ENCODE measurements at places on chromosomes 4 and X. TPM values are rescaled to one million over a fixed set of nuclear protein-coding genes. Genes with fewer than 3 reads are reported as not detected.

DNA sequence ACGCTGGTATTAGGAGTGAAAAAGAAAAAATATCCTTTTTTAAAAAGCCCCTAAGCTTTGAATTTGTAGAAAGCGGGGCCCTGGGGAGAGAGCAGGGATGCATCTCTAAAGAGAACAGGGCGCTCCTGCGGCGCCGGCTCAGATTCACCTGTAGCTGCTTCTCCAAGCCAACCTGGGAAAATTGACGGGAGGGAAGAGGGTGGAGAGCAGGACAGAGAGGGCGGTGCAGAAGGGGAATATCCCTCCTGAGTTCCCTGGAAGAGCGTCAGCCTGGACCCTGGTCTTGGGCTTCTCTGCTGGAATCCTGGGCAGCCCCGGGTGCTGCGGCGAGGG, 776 bp upstream of the SOWAHD start:
- no peaks in the 10 kb centered on the region for H3K27me3 ChIP-seq
- no peak for DNase-seq
- H3K27ac ChIP-seq, result peak overlapping the region; percentile 80
- no peak overlapping the region for H3K4me3 ChIP-seq
- H3K4me1 ChIP-seq, result peaks cover 25% of the 10 kb centered on the region

DNA sequence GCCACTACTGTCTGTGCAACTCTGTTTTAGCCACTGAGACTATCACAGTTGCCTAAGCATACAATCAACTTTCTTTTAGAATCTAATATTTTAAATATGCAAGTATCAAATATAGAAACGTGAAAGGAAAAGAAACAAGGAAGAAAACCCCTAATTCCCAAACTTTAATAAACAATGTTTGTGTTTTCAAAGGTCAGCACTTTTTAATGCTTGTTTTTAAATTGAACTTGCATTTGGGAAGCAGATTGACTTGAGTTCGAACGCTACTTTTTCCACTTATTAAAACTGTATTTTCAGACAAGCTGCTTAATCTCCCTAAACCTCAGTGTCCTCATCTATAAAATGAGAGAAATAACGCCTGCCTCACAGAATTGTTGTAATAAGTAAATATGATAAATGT, 185.8 kb upstream of the GPC4 start:
- no peaks in the 10 kb centered on the region for H3K36me3 ChIP-seq
- H3K27me3 ChIP-seq, result no peaks in the 10 kb centered on the region
- no peaks in the 10 kb centered on the region for H3K4me1 ChIP-seq
- H3K27ac ChIP-seq, result no peak overlapping the region
- H3K4me3 ChIP-seq, result no peak overlapping the region

The PHKA1 gene
- total RNA-seq, result 1.8 TPM

- H3K27ac ChIP-seq, result no peak overlapping the region
- no peaks in the 10 kb centered on the region for H3K27me3 ChIP-seq
These were observed 374.3 kb upstream of the GALNT7 start for GRCh38 chr4:172794307-172794703.

- H3K27ac ChIP-seq, result no peak overlapping the region
- H3K36me3 ChIP-seq, result peaks cover 22% of the 10 kb centered on the region
- no peaks in the 10 kb centered on the region for H3K4me1 ChIP-seq
- DNase-seq, result no peak
- H3K4me3 ChIP-seq, result no peak overlapping the region
These were observed 65.6 kb downstream of the RBPJ start for GRCh38 chr4:26386386-26386785.

The KIAA1210 gene
- not detected for total RNA-seq

DNA sequence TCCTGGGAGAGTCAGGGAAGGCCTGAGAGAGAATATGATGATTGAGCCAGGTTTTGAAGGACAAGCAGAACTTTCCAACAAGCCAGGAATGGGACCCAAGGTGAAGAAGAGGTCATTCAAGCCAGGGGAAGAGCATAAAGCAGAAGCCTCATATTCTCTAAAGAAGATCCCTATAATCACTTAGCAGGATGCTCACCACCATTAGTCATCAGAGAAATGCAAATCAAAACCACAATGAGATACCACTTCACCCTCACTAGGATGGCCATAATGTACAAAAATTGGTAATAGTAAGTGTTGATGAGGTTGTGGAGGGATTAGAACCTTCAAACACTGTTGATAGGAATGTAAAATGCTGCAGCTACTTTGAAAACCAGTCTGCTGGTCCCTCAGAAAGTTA, 20.5 kb upstream of the SUPT20HL1 start:
- H3K36me3 ChIP-seq, result no peaks in the 10 kb centered on the region
- H3K4me3 ChIP-seq, result no peak overlapping the region
- no peak for DNase-seq
- no peaks in the 10 kb centered on the region for H3K4me1 ChIP-seq
- no peak overlapping the region for H3K27ac ChIP-seq

The AWAT2 gene
- total RNA-seq, result not detected

GRCh38 chrX:139851730-139852129, 81.1 kb downstream of the ATP11C start:
- H3K27me3 ChIP-seq, result no peaks in the 10 kb centered on the region
- DNase-seq, result no peak
- no peak overlapping the region for H3K27ac ChIP-seq
- H3K36me3 ChIP-seq, result no peaks in the 10 kb centered on the region
- H3K4me1 ChIP-seq, result no peaks in the 10 kb centered on the region

The OPHN1 gene
- 2.8 TPM for total RNA-seq

DNA sequence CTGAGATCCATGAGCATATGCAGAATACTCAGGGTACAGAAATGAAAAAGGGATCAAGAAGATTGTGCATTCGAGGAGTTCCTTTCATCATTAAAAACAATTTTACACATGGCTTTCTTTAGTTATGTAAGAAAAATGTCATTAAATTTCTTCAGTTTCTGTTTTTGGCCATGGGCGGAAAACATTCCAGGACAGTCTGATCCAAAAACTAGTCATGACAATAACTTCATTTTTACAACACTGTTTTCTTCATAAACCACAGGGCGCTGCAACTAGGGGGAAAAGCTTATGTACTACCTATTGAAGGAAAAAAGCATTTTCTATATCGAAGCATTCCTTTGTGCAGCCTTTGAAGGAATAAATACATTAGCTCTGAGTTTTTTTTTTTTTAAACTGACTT, 28.2 kb downstream of the IL13RA1 start:
- peak overlapping the region; percentile 20 for H3K27ac ChIP-seq
- DNase-seq, result no peak
- H3K4me3 ChIP-seq, result no peak overlapping the region
- no peaks in the 10 kb centered on the region for H3K27me3 ChIP-seq

The VEGFD gene
- total RNA-seq, result not detected

The NUDT11 gene
- total RNA-seq, result 0.68 TPM

The PNMA6A gene
- total RNA-seq, result not detected

DNA sequence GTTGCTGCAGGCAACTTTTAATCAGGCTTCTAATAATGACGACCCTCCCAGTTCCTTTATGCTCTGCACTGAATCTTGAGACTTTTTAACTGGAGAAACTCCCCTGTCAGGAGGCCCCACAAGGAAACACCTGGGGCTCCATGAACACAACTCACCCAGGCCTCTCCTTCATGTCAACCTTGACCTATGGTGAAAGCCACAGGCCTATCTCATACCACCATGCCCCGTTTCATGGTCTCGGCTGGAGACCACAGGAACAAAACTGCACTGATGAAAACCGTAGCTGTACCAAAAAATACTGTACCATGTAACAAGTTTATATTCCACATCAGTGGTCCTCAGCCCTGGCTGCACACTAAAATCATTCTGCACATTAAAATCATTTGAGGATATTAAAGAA, 57.0 kb downstream of the ZNF827 start:
- H3K36me3 ChIP-seq, result peaks cover 5% of the 10 kb centered on the region
- DNase-seq, result no peak
- H3K4me1 ChIP-seq, result peaks cover 16% of the 10 kb centered on the region
- H3K4me3 ChIP-seq, result no peak overlapping the region

DNA sequence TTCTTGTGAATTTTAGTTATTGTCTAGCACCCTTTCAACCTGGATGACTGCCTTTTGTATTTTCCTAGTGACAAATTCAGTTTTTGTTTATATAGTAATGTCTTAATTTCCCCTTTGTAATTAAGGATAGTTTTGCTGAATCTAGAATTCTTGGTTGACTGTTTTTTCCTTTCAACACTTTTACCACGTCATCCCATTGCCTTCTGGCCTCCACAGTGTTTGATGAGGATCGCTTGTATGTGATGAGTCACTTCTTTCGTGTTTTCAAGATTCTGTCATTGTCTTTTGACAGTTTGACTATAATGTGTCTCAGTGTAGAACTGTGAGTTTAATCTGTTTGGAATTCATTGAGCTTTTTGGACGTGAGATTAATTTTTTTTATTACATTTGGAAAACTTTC, 30.1 kb downstream of the KDM6A start:
- no peak for DNase-seq
- no peak overlapping the region for H3K4me3 ChIP-seq
- H3K27ac ChIP-seq, result no peak overlapping the region
- H3K36me3 ChIP-seq, result no peaks in the 10 kb centered on the region
- H3K4me1 ChIP-seq, result peaks cover 21% of the 10 kb centered on the region

The MAGEA1 gene
- not detected for total RNA-seq

DNA sequence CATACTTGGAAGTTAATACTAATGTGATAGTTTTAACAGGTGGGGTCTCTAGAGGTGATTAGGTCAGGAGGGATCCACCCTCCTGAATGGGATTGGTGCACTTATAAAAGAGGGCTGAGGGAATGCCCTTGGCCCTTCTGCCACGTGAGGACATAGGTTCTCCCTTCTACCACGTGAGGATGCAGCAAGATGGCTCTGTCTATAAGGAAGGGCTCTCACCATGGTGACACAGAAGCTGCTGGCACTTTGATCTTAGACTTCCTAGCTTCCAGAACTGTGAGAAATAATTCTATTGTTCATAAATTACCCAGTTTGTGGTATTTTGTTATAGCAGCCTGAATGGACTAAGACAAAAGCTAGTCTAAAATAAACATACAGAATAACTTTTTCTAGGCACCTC, 1.0 kb downstream of the AADAT start:
- H3K4me3 ChIP-seq, result peak overlapping the region; percentile 59
- peaks cover 22% of the 10 kb centered on the region for H3K4me1 ChIP-seq
- DNase-seq, result no peak
- H3K27me3 ChIP-seq, result no peaks in the 10 kb centered on the region
- H3K36me3 ChIP-seq, result no peaks in the 10 kb centered on the region

GRCh38 chr4:54402880-54403480, 173.9 kb downstream of the PDGFRA start:
- H3K36me3 ChIP-seq, result no peaks in the 10 kb centered on the region
- no peaks in the 10 kb centered on the region for H3K4me1 ChIP-seq
- DNase-seq, result no peak
- no peaks in the 10 kb centered on the region for H3K27me3 ChIP-seq
- H3K4me3 ChIP-seq, result no peak overlapping the region

DNA sequence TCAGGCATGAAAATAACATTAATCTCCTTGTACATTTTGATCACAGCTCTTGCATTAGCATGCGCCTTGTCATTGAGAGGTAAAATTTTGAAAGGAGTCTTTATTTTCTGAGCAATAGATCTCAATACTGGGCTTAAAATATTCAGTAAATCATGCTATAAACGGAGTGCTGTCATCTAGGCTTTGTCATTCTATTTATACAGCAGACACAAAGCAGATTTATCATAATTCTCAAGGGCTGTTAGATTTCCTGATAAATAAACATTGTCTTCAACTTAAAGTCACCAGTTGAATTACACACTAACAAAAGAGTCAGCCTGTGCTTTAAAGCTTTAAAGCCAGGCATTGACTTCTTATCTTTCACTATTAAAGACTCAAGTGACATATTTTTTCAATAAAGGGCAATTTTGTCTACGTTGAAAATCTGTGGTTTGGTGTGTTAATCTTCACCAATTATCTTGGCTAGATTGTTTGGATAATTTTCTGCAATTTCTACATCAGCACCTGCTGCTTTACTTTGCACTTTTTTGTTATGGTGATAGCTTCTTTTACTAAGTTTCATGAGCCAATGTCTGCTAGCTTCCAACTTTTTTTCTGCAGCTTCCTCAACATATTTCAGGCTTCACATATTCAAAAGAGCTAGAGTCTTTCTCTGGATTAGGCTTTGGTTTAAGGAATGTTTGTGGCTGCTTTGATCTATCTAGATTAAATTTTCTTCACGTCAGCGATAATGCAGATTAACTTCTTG, 27.9 kb upstream of the UGT2B4 start:
- no peak overlapping the region for H3K27ac ChIP-seq
- H3K27me3 ChIP-seq, result no peaks in the 10 kb centered on the region
- H3K4me3 ChIP-seq, result no peak overlapping the region
- H3K4me1 ChIP-seq, result no peaks in the 10 kb centered on the region
- no peaks in the 10 kb centered on the region for H3K36me3 ChIP-seq

The SOD3 gene
- 49.1 TPM for total RNA-seq

DNA sequence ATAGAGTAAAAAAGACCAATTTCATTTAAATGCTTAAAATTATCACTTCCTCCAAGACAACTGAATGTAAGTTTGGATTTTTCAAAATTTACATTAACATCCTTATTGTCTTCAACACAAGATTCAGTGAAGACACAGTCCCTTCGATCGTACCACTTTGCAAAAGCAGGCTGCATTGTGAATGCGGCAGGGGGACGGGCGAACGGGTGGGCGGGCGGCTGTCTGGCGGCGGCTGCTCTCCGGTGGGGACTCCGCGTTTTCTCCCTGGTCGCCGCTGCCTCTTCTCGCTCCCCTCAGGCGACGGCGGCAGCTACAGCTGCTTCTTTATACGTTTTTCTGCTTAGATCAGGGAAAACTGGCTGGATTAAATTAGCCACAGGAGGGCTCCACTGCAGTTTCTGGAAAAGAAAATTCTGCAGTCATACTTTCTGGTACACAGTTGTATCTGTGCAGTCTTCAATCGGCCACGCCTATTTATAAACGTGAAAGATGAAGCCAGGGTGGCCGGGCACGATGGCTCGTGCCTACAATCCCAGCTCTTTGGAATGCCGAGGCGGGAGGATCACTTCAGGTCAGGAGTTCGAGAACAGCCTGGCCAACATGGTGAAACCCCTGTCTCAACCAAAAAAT, 33.9 kb upstream of the HPF1 start:
- H3K27me3 ChIP-seq, result peaks cover 26% of the 10 kb centered on the region
- no peaks in the 10 kb centered on the region for H3K36me3 ChIP-seq
- no peaks in the 10 kb centered on the region for H3K4me1 ChIP-seq
- peak; percentile 8 for DNase-seq

DNA sequence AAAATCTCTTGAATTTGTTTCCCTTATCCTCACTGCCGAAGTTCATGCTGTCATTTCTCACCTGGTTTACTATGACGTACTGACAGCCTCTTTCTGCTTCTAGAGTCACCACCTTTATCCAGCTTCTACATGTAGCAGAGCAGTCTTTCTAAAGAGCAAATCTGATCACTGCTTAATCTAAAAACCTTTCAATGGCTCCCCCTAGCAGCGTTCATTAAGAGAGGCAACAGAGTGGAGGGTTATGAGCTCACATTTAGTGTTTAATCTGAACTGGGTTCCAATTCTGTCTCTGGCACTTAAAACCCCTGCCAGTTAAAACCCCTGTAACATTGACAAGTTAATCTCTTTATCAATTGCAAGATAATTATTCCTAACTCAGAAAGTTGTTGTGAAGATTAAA, 4.4 kb downstream of the RBPJ start:
- H3K4me3 ChIP-seq, result no peak overlapping the region
- H3K27me3 ChIP-seq, result no peaks in the 10 kb centered on the region
- peak overlapping the region; percentile 11 for H3K27ac ChIP-seq
- no peaks in the 10 kb centered on the region for H3K4me1 ChIP-seq
- H3K36me3 ChIP-seq, result no peaks in the 10 kb centered on the region
